ENCODE measurements at places on chromosomes 11 and 22. TPM values are rescaled to one million over a fixed set of nuclear protein-coding genes. Genes with fewer than 3 reads are reported as not detected.

- no peaks in the 10 kb centered on the region for H3K36me3 ChIP-seq
- DNase-seq, result no peak
- H3K27ac ChIP-seq, result no peak overlapping the region
- no peak overlapping the region for H3K4me3 ChIP-seq
Observed at GRCh38 chr11:14384338-14384737, 25.4 kb upstream of the RRAS2 start.

GRCh38 chr11:18912883-18913282, 26.3 kb downstream of the MRGPRX1 start:
- H3K36me3 ChIP-seq, result no peaks in the 10 kb centered on the region
- H3K27me3 ChIP-seq, result no peaks in the 10 kb centered on the region

GRCh38 chr22:27011133-27011532, 353.7 kb downstream of the MIAT start:
- DNase-seq, result no peak
- H3K27me3 ChIP-seq, result peaks cover 5% of the 10 kb centered on the region
- H3K4me3 ChIP-seq, result no peak overlapping the region
- H3K4me1 ChIP-seq, result no peaks in the 10 kb centered on the region
- no peak overlapping the region for H3K27ac ChIP-seq
- no peaks in the 10 kb centered on the region for H3K36me3 ChIP-seq

DNA sequence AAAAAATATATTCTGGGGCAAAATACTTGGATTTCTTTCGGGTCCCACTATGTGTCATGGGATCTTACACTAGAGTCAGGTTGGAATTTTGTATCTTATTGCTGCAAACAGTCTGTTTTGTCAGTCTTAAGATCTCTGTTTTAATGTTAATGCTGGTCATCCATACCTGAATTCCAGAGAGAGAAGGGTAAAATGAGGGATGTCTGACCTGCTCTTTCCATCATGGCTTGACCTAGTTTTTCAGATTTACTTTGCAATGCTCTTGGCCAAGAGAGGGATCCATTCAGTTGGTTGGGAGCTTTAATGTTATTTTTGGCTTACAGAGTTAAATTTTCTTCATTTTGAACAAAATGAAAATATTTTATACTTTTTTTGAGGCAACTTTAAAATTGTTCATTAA, 117.2 kb downstream of the CASP12 start:
- no peak overlapping the region for H3K4me3 ChIP-seq
- no peaks in the 10 kb centered on the region for H3K36me3 ChIP-seq
- no peaks in the 10 kb centered on the region for H3K4me1 ChIP-seq
- H3K27me3 ChIP-seq, result no peaks in the 10 kb centered on the region

The MPEG1 gene
- total RNA-seq, result 0.57 TPM

DNA sequence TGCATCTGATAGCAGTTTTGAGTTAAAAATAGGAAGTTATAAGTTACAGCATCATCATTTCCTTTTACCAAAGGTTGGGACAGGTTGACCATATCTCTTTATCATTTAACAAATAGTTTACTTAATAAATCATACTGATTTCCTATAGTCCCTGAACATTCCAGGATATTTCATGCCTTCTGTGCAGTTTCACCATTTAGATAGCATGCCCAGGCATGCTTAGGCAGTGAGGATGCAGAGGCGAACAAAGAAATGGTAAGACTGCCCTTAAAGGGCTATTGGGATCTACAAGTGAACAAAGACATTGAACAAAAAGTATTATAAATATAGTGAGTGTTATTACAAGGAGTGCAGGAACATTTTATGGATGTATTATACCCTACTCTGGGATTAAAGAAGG, 96.4 kb downstream of the PRMT3 start:
- H3K27me3 ChIP-seq, result no peaks in the 10 kb centered on the region
- H3K4me1 ChIP-seq, result no peaks in the 10 kb centered on the region
- no peak overlapping the region for H3K27ac ChIP-seq
- H3K4me3 ChIP-seq, result no peak overlapping the region

GRCh38 chr11:9748361-9748970, 84.6 kb downstream of the SWAP70 start:
- H3K4me1 ChIP-seq, result no peaks in the 10 kb centered on the region
- no peaks in the 10 kb centered on the region for H3K27me3 ChIP-seq
- DNase-seq, result peak; percentile 80
- H3K4me3 ChIP-seq, result no peak overlapping the region

- H3K4me1 ChIP-seq, result no peaks in the 10 kb centered on the region
- H3K4me3 ChIP-seq, result no peak overlapping the region
Observed at GRCh38 chr11:19025481-19026406, 34.8 kb downstream of the MRGPRX2 start.

The OR8H1 gene
- not detected for total RNA-seq

- DNase-seq, result no peak
- H3K36me3 ChIP-seq, result no peaks in the 10 kb centered on the region
- H3K4me3 ChIP-seq, result no peak overlapping the region
- H3K4me1 ChIP-seq, result peaks cover 20% of the 10 kb centered on the region
Observed at GRCh38 chr11:64297699-64298358, 2.3 kb upstream of the CATSPERZ start.

DNA sequence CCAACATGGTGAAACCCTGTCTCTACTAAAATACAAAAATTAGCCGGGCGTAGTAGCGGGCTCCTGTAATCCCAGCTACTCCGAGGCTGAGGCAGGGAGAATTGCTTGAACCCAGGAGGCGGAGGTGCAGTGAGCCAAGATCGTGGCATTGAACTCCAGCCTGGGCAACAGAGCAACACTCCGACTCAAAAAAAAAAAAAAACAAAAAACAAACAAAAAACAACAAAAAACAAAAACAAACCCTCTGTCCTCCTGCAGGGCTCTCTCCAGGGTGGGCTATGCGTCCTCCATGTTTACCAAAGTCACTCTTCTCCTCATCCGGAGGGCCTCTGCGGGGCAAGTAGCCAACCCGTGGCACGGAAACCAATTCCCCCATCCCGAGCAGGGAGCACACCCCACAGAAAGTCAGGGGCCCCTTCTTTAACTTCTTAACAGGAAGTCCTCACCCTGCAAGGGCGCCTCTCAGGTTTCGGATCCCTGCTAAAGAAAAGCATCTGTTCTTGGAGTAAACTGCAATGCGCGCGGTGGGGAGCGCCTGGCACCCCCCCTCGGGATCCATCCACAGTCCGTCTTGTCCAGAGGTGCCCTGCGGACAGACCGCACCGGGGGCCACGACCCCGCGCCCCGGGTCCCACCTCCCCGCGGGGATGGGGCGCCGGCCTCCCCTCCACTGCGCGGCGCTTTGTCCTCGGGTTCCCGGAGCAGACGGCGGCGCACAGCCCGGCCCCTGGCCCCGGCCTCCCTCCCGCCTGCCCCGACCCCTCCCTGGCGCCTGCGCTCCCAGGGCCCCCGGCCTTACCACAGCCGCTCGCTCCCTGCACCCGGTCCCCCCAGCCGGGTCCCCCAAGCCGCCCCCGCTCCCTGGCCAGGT, 712 bp downstream of the CERK start:
- DNase-seq, result peak; percentile 73
- peaks cover 66% of the 10 kb centered on the region for H3K4me1 ChIP-seq
- H3K27ac ChIP-seq, result peak overlapping the region; percentile 97
- H3K4me3 ChIP-seq, result peak overlapping the region; percentile 98

- H3K36me3 ChIP-seq, result no peaks in the 10 kb centered on the region
- no peak for DNase-seq
- H3K4me3 ChIP-seq, result no peak overlapping the region
- H3K4me1 ChIP-seq, result peaks cover 2% of the 10 kb centered on the region
- no peak overlapping the region for H3K27ac ChIP-seq
Observed at GRCh38 chr22:21626735-21627469, 2.9 kb downstream of the YDJC start.
